Mesothelial cell of epicardium (in vitro differentiated cells): ENCODE measurements at places on chromosomes 12 and 14.

GRCh38 chr14:99382781-99383471 lies 97.7 kb downstream of the SETD3 start:
- DNase-seq: no peak

DNA sequence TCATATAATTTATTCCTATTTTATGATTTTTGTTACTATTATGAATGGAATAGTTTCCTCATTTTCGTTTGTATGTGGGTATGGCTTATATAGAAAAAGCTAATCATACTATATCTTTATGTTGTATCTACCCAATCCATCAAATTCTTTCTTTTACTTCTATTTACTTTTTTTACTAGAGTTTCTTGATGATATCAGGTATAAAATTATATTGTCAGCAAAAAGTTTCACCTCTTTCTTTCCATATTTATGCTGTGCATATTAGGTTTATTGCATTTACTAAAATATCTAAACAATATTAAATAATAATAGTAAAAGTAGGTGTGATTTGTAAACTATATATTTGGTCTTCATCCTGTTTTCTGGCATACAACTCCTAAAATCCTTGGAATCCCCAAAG lies 146.7 kb upstream of the PLXNC1 start:
- no peak for DNase-seq

DNA sequence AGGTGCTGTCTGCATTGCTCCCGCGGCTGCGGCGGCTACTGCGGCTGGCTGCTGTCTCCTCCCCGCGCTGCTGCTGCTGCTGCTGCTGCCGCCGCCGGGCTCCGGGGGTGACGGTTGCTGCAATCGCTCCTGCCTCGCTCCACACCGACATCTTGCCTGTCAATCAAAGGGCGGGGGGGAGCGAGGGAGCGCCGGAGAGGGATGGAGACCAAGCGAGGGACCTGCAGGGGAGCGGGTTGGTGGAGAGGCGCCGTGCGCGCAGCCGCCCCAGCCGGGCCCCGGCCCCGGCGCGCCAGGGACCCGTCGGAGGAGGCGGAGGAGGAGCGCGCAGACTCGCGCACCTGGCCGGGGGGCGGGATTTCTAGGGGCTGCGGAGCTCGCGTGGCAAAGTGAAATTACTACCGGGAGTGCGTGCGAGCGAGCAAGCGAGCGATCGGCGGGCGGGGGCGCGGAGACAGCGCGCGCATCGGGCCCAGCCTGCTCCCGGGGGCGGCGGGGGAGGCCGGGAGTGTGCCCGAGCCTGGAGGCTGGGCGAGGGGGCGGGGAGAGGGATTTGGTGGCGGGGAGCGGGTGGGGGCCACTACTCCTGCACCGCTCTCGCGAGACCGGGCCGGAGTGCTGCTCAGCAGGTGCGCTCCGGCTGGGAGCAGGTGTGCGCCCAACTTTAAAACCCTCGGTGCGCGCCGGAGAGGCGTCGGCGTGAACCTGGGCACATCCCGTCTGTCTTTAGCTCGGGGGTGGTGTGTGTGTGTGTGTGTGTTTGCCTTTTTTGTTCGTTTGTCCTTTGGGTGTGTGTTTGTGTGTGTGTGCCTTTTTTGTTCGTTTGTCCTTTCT lies at the start of gene KSR2:
TSS of gene KSR2 (minus strand) at position 165 of the 834 bp plus-strand sequence. CDS start 735 bp downstream, outside the sequence.
- peak; percentile 78 for DNase-seq

GRCh38 chr12:106918746-106919145 lies 37.0 kb upstream of the TMEM263 start:
- no peak for DNase-seq

DNA sequence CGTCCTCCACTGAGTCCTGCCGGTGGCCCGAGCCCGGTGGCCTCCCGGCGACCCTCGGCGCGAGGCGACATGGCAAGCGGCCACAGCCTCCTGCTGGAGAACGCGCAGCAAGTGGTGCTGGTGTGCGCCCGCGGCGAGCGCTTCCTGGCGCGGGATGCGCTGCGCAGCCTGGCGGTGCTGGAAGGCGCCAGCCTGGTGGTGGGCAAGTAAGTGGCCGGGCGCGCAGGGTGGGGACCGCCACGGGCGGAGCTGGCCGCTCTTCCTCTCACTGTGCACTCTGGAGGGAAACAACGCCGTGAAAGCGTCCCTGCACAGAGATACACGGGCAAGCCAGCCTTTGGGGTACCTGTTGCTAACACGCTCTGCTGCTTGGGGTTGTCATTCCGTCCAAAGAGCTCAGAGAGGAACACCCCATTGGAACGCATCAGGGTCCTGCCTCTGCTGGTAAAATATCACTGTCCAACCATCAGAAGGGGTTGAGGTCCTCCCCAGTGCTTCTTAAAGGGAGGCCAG lies at the start of gene AMDHD1:
TSS of gene AMDHD1 (plus strand) at position 2 of the 513 bp plus-strand sequence. CDS start at position 70, 68 bp downstream.
- peak; percentile 45 for DNase-seq

DNA sequence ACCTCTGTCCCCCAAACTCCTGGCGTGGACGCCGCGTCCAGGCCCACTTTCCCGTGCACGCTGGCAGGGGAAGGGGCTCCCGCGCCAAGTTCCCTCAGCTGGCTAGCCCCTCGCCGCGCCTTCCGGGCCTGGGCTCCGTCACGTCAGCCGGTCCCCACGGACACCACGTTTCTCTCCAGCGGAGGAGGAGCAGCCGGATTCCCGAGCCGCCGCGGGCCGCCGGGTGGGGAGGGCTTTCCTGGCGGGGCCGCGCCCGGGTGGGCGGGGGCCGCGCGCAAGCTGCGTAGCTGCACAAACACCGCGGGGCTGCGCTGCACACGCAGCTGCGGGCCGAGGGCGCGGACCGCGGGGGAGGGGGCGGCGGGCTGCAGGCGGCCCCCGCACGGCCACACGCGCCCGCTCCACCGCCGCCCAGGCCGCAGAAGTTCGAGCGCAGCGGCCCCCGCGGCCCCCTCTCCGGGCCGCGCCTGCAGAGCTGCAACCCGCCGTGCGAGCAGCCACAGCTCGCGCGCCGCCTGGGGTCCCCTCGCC lies 45.1 kb upstream of the PNMA1 start:
- peak; percentile 69 for DNase-seq

DNA sequence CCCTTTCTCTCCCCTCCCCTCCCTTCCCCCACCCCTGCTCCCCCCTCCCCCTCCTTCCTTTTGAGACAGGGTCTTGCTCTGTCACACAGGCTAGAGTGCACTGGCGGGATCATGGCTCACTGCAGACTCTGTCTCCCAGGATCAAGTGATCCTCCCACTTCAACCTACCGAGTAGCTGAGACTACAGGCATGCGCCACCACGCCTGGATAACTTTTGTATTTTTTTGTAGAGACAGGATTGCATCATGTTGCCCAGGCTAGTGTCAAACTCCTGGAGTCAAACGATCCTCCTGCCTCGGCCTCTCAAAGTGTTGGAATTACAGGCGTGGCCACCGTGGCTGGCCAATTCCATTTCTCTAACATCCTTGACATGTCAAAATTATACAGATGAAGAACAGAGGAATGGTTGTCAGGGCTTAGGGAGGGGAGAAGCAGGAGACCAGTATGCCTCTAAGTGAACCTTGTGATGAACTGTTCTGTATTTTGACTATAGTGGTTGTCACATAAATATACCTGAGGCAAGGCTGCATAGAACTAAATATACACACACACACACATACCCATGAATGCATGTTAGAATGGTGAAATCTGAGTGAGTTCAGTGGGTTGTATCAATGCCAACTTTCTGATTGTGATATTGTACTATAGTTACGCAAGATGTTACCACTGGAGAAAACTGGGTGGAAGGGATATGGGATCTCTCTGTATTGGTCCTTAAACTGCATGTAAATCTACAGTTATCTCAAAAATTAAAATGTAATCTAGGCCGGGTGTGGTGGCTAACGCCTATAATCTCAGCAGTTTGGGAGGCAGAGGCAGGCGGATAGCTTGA lies 3.6 kb upstream of the CFAP73 start:
- DNase-seq: no peak

- DNase-seq: no peak
Measured at GRCh38 chr12:2681450-2682205, 113.1 kb upstream of the FKBP4 start.

- DNase-seq: no peak
Measured at GRCh38 chr12:117343296-117343695, 18.1 kb downstream of the NOS1 start.

GRCh38 chr12:102201436-102202061 lies 3.9 kb upstream of the PMCH start:
- no peak for DNase-seq

DNA sequence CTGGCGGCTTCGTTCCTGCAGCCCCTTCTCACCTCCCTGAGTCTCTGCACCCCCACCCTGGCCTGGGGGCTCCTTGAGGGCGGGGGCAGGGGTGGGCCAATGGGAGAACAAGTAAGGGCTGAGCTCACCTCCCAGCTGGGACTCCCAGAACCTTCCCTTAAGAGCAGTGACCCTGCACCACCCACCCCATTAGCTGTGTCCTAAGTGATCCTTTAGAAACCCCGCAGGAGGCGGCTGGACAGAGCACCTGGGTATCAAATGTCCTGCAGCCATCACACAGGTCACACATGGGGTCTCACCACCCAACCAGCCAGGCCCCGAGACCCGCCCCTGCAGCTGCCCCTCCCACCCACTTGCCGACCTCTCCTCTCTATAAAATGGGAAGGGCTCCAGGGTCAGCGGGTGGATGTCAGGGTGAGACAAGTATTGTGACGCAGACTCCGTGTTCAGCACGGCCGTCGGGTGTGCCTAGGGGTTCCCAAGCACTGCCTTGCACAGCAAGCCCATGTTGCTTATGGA lies 151.2 kb upstream of the C14orf180 start:
- DNase-seq: no peak

- no peak for DNase-seq
Measured at GRCh38 chr12:25950329-25951115, 8.0 kb upstream of the RASSF8 start.

DNA sequence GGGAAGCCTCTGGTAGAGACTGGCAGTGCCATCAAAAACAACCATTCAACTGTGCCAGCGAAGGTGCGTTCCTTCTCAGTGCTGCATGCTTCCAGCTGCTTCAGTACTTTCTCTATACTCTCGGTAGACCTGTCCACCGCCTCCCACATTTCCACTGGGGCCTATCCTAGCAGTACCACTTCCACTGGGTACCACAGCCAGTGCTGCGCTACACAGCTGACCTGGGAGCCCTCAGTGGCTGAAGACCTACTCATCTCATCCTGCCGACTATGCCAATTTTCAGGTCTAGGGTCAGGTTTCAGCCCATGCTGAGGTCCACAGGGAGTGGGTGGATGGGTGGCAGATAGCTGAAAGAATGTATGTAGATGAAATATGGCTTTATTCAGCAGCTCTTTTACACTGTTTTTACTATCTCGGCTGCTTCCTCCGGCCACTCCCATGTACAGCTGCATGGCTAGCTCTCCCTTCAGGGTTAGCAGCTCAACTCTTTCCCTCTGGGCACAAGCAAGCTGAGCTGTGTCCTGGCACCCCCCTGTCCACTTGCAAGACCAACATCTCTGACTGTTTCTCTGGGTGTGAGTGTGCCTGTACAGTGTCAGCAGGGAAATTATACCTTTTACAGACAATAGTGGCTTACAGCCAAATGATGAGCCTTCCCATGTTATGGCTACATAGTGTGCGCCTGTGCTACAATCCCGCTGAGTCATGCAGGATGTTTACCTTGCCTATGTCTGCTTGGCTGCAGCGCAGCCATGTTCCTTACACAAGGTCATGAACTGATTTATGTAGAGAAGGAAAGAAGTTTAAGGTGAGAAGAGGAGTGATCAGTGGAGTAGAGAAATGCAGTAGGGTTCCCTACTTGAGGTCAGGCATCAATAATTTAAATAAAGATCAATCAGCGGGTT lies 125.7 kb upstream of the DDHD1 start:
- DNase-seq: no peak

GRCh38 chr14:38278035-38278434 lies 22.1 kb upstream of the CLEC14A start:
- no peak for DNase-seq

- no peak for DNase-seq
Measured at GRCh38 chr14:43894534-43894933, 612.5 kb downstream of the FSCB start.

- no peak for DNase-seq
Measured at GRCh38 chr12:104802208-104802607, 155.9 kb downstream of the SLC41A2 start.

DNA sequence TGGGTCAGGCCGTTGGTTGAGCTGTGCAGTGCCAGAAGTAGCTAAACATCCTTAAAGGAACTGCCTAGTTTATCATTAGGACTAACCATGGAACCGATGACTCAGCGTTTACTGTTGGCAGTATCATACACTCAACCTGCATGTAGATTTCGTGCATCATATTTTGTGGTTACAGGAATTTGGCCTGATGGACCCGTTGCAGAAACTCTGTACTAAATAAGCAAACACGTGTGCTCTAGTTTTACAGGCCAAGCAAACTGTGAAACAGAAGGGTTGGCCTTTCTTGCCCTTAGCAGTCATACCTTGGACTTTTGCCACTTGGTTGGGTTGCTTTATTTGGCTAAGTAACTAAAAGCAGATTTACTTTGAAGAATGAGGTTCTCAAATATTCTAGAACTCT lies 35.6 kb downstream of the DGLUCY start:
- no peak for DNase-seq

GRCh38 chr14:61670576-61670975 lies 24.7 kb upstream of the HIF1A start:
- no peak for DNase-seq

DNA sequence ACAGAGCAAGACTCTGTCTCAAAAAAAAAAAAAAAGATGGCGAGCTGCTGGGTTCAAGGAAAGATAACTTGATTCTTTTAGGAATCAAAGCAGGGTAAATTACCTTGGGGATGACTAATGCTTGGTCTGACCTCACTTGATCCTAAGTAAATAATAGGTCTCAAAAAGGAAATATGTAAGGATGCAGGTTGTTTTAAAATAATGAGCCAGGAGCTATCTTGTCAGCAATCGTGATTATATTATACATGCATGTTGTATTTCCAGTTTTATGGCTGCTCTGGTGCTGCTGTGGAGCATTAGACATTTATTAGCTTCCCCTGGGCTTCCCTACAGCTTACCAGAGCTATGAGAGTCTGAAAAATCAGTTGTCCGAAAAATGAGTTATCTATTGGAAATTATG lies 2.6 kb downstream of the EIF2B2 start:
- no peak for DNase-seq

GRCh38 chr12:110253176-110253575 lies 27.9 kb upstream of the ATP2A2 start:
- DNase-seq: no peak

DNA sequence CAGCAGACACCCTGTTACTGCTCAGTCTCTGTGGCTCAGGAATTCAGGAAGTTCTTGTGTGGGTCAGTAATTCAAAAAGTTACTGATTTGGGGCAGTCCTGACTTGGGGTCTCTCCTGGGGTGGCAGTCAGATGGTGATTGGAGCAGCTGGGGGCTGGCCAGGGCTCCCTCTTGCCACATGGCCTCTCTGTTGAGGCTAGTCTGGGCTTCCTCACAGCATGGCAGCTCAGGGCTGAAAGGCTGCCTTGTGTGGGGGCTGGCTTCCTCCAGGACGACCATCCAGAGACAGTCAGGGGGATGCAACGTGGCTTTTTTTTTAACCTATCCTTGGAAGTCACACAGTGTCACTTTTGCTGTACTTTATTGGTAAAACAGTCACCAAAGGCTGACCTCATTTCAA lies 61.3 kb downstream of the CACNA1C start:
- DNase-seq: no peak
